Brain pericyte (primary cell): ENCODE measurements at places on chromosomes 16 and 17.

GRCh38 chr16:72740347-72740746 lies 307.6 kb downstream of the ZFHX3 start:
- DNase-seq: no peak

GRCh38 chr16:2002406-2003230 lies 7.0 kb downstream of the ZNF598 start:
- no peak for DNase-seq

DNA sequence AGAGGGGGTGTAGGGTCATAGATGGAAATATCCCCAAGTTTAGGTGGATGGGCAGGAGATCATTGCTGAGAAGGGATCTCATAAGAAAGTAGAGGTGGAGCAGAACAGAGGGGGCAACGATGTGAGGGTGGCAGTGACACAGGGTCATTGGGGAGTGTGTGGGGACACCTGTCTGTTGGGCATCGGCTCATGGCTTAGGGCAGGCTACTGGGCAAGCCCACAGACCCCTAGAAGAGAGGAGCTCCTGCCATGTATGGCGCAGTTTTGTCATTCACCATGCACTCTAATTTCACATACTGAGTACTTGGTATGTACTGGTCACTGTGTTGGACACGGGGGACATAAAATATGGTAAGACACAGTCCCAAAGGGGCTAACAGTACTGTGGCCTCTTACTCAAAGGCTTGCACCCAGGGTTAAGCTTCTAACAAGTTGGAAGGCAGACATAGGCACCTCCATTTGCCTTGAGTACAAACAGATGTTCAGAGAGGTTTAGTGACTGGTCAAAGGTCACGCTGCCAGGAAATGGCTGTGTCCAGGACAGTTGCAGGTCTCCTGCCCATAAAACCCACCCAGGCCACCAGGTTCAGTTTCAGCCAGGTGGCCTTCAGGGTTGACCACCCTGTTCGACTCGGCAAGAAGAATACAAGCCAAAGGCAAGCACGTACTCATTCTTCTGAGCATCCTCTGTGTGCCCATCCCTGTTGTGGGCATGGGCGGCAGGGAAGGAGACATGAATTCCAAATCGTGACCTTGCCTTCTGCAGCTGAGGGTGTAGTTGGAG lies 580.2 kb downstream of the KCNJ18 start:
- DNase-seq: no peak

DNA sequence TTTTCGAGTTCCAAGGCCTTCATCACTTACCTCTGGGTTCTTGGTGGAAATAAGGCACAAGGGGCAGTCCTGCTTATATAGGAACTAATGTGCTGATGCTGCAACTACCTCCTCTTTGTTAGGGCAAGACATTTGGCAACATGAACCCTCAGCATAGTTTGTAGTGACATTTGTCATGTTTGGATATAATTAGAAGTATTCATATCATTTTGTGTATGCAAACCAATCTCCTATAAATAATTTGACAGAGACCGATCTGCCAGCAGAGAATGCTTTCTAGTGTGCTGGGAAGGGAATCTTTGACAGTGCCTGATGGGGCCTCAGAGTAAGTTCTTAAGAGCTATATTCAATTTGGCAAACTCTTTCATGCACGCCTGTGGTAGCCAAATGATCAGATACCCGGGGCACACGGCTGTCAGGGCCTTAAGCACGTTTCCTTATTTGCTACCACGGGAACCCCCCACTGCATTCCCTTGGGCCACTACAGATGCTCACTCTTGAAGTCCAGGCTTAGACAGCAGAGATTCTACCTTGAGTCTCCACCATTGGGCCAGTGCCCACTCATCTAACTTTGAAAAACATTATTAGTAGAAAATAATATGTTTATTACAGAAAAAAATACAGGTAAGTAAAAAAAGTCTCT lies at the start of gene MYH8:
MYH8 (minus strand) TSS at position 51 of the 643 bp plus-strand sequence. CDS start 1,723 bp downstream, outside the sequence.
- DNase-seq: no peak

DNA sequence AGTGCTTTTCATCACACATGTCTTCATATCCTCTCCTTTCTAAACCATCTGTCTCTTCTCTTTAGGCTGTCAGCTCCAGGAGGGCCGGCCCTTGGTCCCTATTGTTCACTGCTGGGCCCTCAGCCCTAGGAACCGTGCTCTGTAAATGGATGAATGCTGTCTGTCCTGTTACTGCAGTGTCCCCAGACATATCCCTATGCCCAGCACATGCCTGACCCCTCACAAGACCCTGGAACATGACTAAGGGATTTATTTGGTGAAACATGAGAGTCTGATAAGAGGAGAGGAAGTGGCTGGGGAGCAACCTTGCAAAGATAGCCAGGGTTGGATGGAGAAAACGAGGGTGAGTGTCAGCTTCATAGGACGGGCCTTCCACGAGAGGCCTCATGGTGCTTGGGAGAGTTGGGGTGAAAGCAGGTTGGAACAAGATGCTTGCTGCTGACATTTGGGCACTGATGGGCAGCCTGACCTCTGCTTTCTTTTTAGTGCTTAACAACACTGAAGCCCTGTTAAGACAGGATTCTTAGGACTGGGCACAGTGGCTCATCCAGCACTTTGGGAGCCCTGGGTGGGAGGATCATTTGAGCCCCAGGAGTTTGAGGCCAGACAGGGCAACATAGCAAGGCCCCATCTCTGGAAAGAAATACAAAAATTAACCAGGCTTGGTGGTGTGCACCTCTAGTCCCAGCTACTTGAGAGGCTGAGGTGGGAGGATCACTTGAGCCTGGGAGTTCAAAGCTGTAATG lies 39.0 kb downstream of the ABCC1 start:
- no peak for DNase-seq

DNA sequence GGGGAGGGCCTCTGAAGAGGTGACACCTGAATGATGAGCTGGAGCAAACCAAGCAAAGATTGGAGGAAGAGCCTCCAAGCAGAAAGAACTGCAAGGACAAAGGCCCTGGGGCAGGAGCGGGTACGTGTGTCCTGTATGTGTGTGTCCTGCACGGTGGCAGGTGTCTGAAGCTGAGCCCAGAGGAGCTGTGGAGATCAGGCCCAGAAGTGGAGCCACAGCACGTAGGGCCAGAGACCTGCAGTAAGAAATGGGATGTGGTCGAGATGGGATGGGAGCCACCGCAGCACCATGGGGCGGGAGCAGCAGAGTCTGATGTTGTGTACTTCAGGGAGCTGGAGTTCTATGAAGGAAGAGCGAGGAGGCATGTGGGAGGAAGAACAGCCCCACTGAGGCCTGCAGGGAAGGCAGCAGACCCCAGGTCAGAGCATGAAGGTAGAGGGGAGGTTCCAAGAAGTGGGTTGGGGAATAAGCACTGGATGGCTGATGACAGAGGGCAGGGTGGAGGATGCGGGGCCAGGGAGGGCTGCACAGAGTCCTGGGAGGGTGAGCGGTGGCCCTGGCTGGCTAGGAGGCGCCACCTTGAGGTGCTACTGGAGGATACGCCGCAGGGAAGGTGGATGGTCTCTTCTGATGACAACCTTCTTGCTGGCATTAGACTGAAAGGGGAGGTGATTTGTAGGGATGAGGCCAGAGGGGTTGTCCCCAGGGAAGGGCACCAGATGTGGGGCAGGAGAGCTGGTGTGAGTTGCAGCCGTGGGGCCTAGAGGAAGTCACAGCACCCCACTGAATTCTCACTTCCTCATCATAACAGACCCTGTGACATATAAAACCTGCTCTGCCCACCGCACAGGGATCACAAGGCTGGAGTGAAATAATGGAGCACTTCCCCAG lies 10.6 kb upstream of the CETP start:
- no peak for DNase-seq

DNA sequence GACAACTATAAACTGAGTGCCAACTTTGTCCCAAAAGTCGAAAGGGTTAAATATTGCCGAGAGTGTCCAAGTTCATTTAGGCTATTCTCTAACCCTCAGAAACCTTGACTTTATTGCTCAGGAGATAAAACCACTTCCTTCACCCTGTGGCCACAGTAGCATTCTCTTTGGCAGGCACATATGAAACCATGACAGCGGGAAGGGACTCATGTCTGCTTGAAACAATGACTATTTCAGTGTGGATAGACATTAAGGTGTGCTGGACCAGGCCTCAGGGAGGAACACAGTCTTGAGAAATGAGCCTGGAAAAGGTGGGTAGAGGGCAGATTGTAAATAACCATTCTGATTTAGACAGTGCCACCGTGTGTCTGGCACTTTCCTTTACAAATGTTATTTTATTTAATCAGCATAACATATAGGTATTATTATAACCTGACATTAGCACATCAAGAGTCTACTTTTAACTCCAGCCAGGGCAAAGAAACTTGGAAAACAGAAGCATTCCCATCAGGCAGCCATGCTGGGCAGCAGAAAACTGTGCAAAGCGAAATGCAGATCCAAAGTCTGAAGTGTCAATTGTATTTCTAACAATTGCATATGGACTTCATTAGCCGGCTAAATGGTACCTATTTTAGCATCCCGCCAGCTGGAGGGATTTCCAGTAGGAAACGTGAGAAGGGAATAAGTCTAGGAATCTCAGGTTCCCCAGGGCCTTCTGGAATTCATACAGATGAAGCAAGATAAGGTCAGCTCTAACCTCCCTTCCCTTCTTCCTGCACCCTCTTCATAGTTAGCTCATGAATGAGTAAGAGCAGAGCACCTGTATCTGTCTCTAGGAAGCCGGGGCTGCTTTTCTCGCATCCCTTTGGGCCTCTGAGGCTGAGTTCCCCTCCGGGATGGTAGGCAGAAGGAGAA lies 212.8 kb upstream of the ELAC2 start:
- no peak for DNase-seq

GRCh38 chr17:12683299-12683698 lies 17.6 kb downstream of the MYOCD start:
- no peak for DNase-seq

DNA sequence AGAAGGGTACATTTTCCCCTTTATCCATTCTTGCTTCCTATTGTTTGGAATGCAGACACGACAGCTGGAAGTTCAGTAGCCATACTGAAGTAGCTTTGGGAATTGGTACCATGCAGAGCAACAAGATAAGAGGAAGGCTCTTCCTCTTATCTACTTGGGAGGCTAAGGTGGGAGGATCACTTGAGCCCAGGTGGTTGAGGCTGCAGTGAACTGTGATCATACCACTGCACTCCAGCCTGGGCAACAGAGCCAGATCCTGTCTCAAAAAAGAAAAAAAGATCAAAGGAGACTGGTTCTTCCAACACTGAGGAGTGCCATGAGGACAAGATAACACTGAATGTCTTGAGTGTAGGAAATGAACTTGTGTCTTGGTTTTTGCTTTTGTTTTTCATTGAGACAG lies 16.0 kb upstream of the RANGRF start:
- DNase-seq: no peak

GRCh38 chr16:69326172-69326873 lies 4.1 kb downstream of the PDF start:
- DNase-seq: no peak

- no peak for DNase-seq
These were observed 585 bp downstream of the AP1G1 start for GRCh38 chr16:71807905-71808592.

DNA sequence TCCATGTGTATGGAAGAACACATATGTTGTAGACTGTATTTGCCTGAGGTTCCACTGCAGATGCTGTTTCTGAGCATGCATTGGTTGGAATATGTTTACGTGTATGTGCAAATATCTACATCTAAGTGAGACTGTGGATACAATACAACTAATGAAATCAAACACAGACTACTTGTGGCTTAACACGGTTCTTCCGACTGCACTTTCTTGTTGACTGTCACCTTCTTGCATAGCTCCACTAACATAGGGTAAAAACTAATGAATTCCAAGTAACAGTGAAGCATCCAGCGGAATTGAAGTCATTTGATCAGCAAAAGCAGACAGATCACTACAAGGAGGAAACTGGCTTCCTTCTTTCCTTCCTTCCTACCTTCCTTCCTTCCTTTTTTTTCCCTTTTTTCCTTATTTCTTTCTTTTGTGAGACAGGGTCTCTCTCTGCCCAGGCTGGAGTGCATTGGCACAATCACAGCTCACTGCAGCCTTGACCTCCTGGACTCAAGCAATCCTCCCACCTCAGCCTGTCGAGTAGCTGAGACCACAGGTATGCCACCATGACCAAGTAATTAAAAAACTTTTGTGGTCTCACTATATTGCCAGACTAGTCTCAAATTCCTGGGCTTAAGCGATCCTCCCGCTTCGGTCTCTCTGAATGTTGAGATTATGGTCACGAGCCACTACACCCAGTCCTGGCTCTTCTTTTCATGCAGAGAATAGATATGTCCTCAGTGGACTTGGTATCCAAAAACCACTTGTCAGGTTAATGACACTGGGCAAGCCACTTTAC lies 22.0 kb upstream of the CCL1 start:
- no peak for DNase-seq

GRCh38 chr17:489758-490329 lies 137.2 kb upstream of the RPH3AL start:
- no peak for DNase-seq

GRCh38 chr16:12637002-12637401 lies 166.7 kb downstream of the CPPED1 start:
- no peak for DNase-seq

DNA sequence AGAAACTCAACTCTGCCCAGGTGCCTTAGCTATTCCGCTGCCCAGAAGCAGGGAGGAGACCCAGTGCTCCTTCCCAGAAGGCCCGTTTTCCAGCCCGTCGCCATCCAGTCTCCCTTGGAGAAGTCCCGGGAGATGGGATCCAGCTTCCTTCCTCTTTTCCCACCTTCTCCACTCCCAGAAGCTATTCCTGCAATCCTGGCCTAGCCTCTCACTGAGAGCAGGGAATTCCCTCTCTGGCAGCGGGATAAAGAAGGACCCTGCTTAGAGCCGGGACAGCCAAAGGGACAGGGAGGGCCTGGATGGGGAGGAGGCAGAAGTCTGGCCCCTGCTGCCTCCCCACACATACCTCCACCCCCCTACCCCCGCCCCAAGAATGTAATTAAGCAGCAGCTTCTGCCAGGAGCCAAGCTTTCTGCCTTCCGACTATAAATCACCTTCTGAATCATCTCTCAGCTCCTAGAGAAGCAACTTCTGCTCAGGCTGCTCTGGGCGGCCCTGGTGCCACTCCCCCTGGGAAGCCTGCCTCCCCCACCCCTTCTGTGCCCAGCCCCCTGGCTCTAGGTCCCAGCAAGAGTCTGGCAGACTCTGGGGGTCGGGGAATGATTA lies 6.4 kb downstream of the WNT3 start:
- no peak for DNase-seq

GRCh38 chr16:2066139-2066538 lies 18.4 kb downstream of the TSC2 start:
- DNase-seq: no peak
